ENCODE measurements at places on chromosomes 3 and 15. TPM values are rescaled to one million over a fixed set of nuclear protein-coding genes. Genes with fewer than 3 reads are reported as not detected.

DNA sequence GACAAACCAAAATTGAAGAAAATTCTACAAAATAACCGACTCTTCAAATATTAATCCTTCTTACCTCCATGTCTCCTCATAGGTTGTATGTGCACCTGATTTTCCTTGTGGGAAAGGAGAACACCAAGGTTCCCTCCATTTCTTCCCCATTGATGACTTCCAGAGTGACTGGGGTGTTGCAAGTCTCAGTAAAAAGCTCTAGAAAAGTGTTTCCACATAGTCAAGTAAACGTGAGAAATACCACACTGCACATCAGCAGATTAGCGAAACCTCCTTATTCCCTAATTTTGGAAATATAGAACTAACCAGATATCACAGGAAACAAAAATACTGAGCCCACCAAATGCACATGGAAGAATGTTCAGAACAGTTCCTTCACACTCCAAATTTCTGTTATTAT is 4.9 kb upstream of the RPN1 start:
- H3K27me3 ChIP-seq = no peaks in the 10 kb centered on the region
- H3K27ac ChIP-seq = no peak overlapping the region
- no peaks in the 10 kb centered on the region for H3K36me3 ChIP-seq
- no peaks in the 10 kb centered on the region for H3K4me1 ChIP-seq
- H3K4me3 ChIP-seq = no peak overlapping the region

- H3K36me3 ChIP-seq = no peaks in the 10 kb centered on the region
- no peak for DNase-seq
- H3K4me1 ChIP-seq = no peaks in the 10 kb centered on the region
- no peak overlapping the region for H3K27ac ChIP-seq
These were observed 127.1 kb upstream of the RBMS3 start for GRCh38 chr3:29153811-29154210.

DNA sequence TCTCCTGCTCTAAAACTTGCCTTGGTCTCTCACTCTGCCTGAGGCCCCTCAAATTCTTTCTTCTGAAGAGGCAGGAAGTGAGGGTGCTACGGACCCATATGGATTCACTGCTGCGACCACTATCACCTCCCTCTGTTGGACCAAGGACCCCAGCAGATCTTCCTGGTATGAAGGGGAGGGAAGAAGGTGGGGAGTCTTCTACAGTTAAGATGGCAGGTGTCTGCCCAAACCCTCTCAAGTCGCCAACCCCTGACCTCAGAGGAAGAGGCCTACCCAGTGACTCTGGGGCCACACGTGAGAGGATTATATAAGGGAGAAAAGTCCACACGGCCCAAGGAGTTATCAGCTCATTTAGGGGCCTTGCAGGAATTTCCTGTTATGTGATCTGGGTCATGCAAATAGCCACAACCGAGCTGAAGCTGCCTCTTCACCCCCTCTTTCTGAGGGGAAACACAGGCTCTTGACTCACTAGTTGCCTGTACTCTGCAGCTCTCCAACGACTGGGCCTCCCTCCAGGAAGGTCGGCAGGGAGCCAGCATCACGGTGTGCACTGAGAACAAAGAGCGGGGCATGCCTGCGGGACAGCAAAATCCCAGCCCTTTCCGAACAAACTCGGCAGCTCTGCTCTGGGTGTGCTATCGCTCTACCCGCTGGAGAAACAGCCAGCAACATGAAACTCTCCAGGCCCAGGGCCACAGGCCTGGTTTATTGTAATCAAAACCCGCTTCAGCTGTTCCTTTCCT is 116.0 kb downstream of the XXYLT1 start:
- no peaks in the 10 kb centered on the region for H3K27me3 ChIP-seq
- peaks cover 60% of the 10 kb centered on the region for H3K4me1 ChIP-seq
- DNase-seq = peak; percentile 90

- H3K36me3 ChIP-seq = no peaks in the 10 kb centered on the region
- no peak for DNase-seq
- H3K4me1 ChIP-seq = no peaks in the 10 kb centered on the region
These were observed 273.0 kb upstream of the COL8A1 start for GRCh38 chr3:99365396-99365795.

GRCh38 chr3:63349583-63350573 is 71.8 kb downstream of the SYNPR start:
- no peaks in the 10 kb centered on the region for H3K4me1 ChIP-seq
- no peak overlapping the region for H3K27ac ChIP-seq
- H3K4me3 ChIP-seq = no peak overlapping the region
- no peaks in the 10 kb centered on the region for H3K36me3 ChIP-seq
- DNase-seq = no peak

DNA sequence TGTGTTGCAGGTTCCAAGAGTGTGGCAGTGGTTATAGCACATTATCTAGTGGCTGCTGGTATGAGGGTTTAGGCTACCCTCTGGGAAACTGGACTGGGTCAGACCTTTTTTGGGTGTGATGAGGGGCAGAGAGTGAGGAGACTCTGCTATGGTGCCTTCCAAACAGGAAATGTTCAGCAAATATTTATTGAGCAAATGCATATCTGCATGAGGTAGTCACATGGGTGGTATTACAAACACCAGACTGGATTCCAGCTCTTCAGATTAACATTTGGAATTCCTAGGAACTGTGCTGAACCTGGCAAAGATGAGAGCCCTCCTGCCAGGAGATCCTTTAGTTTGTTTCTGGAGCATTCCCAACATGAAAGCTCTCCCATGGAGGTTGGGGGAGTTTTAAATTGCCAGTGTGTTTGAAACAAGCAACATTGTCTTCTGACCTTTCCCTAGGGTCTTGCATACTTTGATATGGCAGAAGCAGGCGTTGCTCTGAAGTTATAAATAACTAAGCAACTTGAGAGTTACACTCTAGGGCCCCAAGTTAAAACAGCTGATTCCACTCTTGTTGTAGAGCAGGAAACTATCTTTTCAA is 341.2 kb upstream of the C2CD4B start:
- DNase-seq = no peak
- no peak overlapping the region for H3K4me3 ChIP-seq
- no peaks in the 10 kb centered on the region for H3K27me3 ChIP-seq
- no peak overlapping the region for H3K27ac ChIP-seq
- peaks cover 13% of the 10 kb centered on the region for H3K4me1 ChIP-seq
- no peaks in the 10 kb centered on the region for H3K36me3 ChIP-seq

DNA sequence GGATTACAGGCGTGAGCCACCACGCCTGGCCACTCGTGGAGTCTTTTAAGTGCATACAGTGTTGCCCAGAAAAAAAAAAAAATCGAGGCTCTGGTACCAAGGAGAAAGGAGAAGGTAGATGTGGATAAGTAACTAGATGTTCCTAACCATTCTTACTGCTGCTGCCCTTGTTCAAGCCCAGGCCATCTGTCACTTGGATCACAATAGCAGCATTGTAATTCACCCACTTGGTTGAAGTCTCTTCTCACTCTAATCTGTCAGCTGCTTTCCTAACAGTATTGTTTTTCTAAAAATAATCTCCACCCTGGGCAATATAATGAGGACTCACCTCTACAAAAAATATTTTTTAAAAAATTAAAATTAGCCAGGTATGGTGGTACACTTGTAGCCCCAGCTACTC is 58.0 kb upstream of the CRTC3 start:
- peaks cover 15% of the 10 kb centered on the region for H3K36me3 ChIP-seq
- no peaks in the 10 kb centered on the region for H3K4me1 ChIP-seq
- DNase-seq = no peak
- no peaks in the 10 kb centered on the region for H3K27me3 ChIP-seq
- H3K4me3 ChIP-seq = no peak overlapping the region
- H3K27ac ChIP-seq = no peak overlapping the region

DNA sequence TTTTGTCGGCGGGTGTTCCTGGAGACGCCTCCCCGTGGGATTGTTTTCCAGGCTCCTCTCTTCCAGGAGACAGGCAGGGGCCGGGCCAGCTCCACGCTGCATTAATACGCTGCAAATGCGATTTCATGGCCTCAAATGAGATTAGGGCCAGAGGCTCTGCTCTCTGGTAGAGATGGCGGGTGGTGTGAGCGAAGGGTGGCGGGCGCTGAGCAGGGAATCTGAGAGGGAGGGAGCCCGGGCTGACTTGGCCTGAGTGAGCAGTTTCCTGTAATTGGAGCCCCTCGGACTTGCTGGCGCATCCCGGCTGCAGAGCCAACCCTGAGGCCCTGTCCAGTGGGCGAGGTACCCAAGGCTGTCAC is 7.4 kb upstream of the CCDC33 start:
- H3K4me3 ChIP-seq = no peak overlapping the region
- H3K27me3 ChIP-seq = no peaks in the 10 kb centered on the region
- no peaks in the 10 kb centered on the region for H3K36me3 ChIP-seq
- DNase-seq = no peak
- peaks cover 35% of the 10 kb centered on the region for H3K4me1 ChIP-seq

GRCh38 chr15:93036951-93037819 is 51.8 kb downstream of the RGMA start:
- peaks cover 56% of the 10 kb centered on the region for H3K4me1 ChIP-seq
- peaks cover 12% of the 10 kb centered on the region for H3K36me3 ChIP-seq
- H3K27ac ChIP-seq = peak overlapping the region; percentile 82
- no peaks in the 10 kb centered on the region for H3K27me3 ChIP-seq
- H3K4me3 ChIP-seq = no peak overlapping the region
- DNase-seq = peak; percentile 81

GRCh38 chr15:85693277-85693676 is 101.4 kb downstream of the KLHL25 start:
- peaks cover 5% of the 10 kb centered on the region for H3K36me3 ChIP-seq
- no peak for DNase-seq
- peaks cover 6% of the 10 kb centered on the region for H3K4me1 ChIP-seq
- no peaks in the 10 kb centered on the region for H3K27me3 ChIP-seq
- no peak overlapping the region for H3K4me3 ChIP-seq

DNA sequence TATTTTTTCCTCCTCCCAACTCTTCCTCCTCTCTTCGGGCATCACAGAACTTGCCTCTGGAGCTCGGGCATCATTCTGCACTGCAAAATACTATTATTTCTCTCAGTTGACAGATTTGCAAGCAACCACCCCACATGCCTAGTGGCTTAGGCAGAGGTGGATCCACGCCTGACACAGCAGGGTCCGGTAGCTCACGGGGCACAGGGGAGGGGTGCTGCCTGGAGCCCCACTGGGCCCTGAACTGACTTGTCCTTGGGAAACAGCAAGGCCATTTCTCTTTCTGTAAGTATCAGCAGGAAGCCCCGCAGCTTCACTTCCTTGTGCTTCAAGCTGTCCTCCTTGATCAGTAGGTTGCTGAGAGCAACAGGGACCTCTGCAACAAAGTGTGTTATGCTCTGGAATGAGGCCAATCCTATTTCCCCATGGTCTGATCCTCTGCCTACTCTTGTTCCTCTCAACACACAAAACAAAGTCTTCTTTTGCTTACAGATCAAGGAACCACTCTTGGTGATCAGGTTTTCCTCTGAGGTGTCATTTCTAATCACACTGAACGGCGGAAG is 69.1 kb downstream of the FAM174B start:
- no peak for DNase-seq
- H3K4me3 ChIP-seq = no peak overlapping the region

- H3K4me1 ChIP-seq = peaks cover 22% of the 10 kb centered on the region
- H3K27ac ChIP-seq = no peak overlapping the region
- no peak for DNase-seq
- no peaks in the 10 kb centered on the region for H3K27me3 ChIP-seq
- peaks cover 34% of the 10 kb centered on the region for H3K36me3 ChIP-seq
These were observed 19.2 kb downstream of the SLC41A3 start for GRCh38 chr3:126064627-126065258.

FBXL22 gene
- 3.0 TPM for polyA plus RNA-seq

FETUB gene
- 0.11 TPM for polyA plus RNA-seq

GALNT15 gene
- 9.8 TPM for polyA plus RNA-seq

ACAD9 gene
- 36.3 TPM for polyA plus RNA-seq

FNDC3B gene
- polyA plus RNA-seq = 20.1 TPM

Data from spinal cord (tissue), 10 donors.